ENCODE measurements at places on chromosomes 7 and 10.

DNA sequence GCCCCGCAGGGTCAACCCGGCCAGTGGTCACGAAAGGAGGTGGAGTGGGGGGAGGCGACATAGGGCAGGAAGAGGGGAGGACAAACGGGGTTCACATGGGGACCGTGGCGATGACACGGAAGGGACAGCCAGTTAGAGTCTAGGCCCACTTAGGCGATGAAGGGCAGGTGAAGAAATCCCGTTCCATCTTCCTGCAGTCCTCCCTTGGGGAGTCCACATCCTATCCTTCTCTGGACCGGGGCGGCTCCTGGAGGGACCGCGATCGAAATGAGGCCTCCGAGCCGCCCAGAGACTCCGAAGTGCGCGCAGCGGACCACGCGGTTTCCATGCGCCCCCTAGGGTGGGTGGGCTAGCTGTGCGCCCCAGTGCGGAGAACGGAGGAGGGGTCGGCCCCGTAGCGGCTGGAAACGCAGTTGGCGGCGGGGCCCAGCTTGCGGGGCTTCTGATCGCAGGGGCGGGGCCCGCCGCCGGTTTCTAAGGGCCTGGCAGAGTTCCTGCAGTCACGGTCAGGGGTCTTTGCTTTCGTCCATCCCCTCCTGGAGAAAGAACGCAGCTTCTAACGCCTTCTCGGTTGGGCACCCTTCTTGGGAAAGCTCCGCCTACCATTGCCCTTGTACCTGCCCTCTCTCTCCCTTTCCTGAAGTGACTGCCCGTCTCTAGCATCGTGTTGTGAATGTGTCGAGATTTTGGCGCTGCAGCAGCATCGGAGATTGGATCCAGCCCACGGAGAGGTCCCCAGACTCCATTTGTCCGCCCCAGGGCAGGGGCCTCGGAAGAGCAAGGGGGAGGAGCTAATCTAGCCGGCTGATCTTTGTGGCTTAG, 17.9 kb upstream of the TMEM225B start:
- DNase-seq: peak; percentile 51

DNA sequence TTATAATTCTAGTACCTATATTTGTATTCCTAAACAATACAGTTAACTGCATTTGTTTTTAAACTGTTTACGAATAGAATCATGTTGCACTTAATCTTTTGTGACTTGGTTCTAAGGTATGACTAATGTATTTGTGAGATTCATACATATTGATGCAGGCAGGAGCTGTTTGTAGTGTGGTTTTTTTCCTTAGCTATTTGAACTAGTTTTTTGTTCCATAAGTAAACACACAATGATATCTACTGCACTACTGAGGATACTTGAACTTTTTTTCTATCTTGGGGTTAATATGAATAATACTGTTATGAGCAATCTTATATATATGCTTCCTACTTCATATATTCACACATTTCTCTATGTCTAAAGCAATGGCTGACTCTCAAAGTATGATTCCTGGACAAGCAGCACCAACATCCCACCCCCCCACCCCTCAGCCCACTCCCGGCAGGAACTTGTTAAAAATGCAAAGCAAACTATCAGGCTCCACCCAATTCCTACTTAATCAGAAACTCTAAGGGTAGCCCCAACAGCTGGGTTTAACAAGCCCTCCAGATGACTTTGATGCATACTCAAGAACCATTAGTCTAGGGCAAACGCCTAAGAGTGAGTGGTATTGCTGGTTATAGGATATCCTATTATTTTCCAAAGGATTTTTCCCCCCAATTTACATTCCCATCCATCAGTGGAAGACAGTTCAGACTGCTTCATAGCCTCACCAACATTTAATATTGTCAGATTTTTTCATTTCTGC, 25.8 kb downstream of the BRAF start:
- DNase-seq: no peak

- DNase-seq: no peak
Measured at GRCh38 chr7:156175003-156175402, 362.7 kb upstream of the SHH start.

DNA sequence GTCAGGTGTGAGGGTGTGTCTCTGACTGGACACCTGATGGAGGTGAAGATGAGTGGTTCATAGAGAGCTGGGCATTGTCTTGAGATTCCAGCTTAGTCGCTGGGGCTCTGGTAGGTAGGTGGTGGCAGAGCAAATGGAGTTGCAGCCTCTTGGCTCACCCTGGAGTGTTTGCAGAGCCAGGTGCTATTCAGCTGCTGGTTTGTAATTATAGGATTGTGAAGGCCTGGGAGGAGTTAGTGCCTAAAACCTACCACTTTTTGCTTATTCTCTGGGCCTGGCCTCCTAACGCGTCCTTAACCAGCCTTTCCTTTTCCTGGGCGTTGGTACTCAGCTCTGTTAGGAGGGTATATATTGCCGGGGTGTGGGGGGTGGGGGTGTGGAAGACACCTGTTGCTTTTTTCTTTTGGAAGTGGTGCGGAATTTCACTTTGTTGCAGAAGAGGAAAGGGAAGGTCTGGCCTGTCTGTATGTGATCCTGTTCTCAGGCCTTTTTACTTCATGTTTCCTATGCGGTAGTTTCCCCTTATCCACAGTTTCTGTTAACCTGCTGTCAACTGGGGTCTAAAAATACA, 3.2 kb downstream of the PPRC1 start:
- no peak for DNase-seq

GRCh38 chr10:6327961-6328698, 125.4 kb downstream of the PFKFB3 start:
- DNase-seq: no peak

DNA sequence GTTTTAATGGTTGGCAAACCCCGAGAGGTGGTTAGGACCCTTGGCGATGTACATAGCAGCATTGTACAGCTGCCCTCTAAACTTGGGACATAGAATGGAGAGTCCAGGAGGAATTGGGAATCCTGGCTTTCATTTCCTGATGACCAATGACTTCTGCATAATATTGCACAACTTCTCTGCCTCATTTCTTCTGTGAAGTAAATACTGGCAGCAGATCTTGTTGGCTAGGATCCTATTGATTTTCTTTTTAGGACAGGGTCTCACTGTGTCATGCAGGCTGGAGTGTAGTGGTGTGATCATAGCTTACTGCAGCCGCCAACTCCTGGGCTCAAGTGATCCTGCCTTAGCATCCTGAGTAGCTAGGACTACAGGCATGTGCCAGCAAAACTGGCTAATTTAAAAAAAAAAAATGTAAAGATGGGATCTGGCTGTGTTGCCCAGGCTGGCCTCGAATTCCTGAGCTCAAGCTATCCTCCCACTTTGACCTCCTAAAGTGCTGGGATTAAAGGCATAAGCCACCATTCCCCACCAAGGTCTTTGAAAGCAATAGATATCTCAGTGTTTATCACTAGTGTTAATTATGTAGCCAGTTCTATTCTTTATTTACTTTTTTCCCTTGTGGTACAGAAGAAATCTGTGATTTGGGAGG, 58.1 kb downstream of the PODXL start:
- DNase-seq: no peak

DNA sequence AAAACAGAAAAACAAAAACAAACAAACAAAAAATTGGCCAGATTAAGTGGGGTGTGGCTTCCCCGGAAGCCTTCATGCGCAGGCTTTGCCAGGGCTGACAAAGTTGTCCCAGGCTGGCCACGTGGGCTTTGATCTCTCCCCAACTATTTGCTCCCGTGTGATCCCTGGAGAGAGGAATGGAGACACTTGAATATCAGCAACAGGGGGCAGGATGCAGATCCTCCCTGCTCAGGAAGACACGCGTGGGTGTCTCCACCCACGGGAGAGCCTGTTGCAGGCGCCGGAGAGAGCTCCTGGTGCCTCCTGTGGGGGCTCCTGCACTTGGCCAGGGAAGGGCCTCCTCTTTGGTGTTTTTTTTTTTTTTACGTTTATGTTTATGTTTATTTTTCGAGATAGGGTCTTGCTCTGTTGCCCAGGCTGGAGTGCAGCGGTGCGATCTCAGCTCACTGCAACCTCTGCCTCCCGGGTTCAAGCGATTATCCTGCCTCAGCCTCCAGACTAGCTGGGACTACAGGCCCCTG, 19.0 kb downstream of the TRIM56 start:
- DNase-seq: peak; percentile 50

- no peak for DNase-seq
Measured at GRCh38 chr7:51237446-51238133, 79.0 kb downstream of the COBL start.

- peak; percentile 87 for DNase-seq
Measured at GRCh38 chr7:106421181-106421762, 136.5 kb upstream of the NAMPT start.

DNA sequence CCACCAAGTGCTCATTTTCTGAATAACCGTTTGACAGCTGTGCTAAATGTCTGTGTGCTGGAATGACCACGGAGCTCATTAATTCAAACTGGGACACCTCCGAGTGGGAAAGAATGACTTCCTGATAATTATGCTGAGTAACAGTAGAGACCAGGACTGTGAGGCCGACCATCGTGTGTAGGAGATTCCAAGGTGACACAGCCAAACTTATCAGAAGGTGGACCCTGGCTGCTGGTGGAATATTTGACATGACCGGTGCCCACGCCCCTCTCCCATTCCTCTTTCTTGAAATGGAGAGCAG, 400.0 kb downstream of the PTPRN2 start:
- no peak for DNase-seq

- no peak for DNase-seq
Measured at GRCh38 chr7:156667110-156667426, 26.5 kb downstream of the RNF32 start.

DNA sequence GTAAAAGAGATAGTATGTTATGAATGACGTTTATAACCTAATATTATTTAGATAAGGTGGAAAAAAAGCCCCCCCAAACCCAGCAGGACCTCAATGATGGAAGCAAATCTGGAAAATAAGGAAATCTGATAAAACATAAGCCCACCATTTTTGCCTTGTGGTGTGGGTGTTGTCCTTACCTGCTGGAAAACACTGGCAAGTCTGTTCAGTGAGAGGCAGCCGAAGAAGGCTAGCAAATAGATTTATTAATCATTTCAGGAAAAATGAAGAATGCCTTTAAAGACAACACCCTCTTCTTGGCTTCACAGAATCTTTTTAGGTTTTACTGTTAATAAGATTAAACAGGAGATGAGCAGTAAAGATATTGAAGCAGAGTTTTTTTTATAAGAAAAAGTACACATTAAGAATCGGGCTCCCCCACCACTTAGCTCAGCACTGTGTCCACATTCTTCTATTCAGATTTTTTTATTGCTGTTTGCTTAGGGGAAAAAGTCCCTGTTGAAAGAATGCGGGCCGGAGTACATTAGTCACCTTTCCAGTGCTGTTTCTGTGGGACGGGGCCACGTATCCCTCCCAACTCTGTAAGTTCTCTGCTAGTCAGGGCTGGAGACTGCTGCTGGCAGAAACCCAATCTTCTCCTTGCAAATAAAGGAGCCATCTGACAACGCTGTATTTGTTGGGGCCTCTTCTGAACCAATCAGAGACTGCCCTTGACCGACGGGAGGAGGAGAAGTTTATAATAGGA, 104.1 kb downstream of the EVX1 start:
- DNase-seq: no peak

DNA sequence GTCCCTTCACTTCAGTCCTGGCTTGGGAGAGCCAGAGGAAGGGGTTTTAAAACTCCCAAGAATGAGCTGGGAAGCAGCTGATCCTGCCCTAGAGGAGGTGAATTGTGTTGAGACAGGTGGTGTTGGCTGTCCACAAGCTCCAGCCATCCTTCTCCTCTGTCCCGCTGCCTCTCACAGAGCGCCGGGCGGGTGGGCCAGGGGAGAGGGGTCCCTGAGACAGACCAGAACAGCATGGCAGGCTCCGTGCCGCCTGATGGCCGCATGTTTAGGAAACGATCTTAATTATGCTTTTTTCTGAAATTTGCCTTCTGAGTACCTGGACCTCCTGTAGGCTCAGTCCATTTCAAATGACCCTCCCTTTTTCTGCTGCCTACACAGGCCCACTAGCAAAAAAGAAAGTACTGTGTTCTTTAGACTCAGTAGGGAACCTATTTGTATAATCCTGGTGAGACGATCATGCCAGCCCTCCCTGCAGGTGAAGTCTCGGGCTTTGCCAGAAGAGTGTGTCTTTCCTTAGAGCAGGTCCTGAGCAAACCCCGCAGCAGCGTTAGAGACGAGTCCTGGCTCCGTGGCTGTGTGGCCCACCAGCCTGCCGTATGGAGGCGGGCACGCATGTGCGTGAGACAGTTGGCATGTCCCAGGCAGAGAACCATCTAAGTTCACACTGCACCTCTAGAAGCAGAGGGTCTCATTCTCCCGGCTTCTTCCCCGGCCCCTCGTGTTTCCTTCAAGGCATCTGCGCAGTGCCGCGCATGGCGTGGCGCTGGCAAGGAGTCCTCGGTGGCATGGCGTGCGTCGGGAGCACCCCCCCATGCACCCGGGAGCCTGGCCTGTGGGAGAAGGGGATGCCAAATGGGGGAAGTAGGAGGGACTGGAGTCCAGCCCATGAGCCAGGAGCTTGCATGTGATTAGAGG, 26.3 kb upstream of the PWWP2B start:
- DNase-seq: no peak

GRCh38 chr7:139099172-139099947, 10.2 kb downstream of the ZC3HAV1 start:
- DNase-seq: no peak

- DNase-seq: peak; percentile 24
Measured at GRCh38 chr10:113273181-113274163, 279.4 kb upstream of the HABP2 start.

GRCh38 chr7:157263156-157263555, 73.6 kb upstream of the DNAJB6 start:
- no peak for DNase-seq
